Activated T-cell treated with anti-CD3 and anti-CD28 coated beads, Interleukin-2, amount 50 U/mL, for 72 hours (primary cell): ENCODE measurements at places on chromosomes 4 and X. TPM values are rescaled to one million over a fixed set of nuclear protein-coding genes. Genes with fewer than 3 reads are reported as not detected.

The LDB2 gene
- total RNA-seq: not detected

The DDIT4L gene
- 0.90 TPM for total RNA-seq

The PDK3 gene
- 31.7 TPM for total RNA-seq

The SPATA4 gene
- total RNA-seq: not detected

DNA sequence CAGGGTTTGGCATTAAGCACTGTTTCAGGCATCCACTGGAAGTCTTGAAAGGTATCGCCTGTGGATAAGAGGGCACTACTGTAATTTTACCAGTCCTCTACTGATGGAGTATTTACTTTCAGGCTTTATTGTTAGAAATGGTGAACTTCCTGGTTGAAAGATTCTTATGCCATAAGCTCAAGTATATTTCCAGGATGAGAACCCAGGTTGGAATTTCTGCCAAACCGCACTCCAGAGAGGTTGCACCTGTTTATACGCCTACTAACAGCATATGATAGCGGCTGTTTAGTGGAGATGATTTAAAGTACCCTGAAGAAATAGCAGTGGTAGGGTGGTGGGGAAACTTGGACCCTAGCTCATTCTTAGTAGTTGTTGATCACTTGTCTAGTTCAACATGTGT lies 9.9 kb downstream of the FNIP2 start:
- DNase-seq: no peak

GRCh38 chr4:8391972-8392371 lies 48.6 kb downstream of the ACOX3 start:
- DNase-seq: peak; percentile 45

GRCh38 chrX:71606536-71607216 lies 11.6 kb downstream of the CXCR3 start:
- no peak for DNase-seq

DNA sequence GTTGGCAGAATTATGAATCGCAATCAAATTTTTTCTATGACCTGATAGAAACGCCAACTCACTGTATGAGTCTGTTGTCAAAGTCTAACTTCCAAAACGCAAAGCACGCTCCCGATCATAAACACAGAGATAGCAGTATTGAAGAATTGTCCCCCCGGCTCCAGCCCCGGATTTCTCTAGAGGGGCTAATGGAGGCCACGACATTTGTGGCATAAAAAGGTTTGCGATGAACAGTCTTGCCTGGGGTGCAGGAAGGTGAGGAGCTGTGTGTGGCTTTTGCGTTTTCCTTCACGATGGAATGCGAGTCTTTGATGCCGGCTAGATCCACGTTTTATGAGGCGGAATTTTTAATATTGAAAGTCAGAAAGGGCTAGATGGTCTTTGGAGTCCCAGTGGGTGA lies 183.0 kb downstream of the CRLF2 start:
- DNase-seq: no peak

- no peak for DNase-seq
These were observed 5.0 kb downstream of the RPL10 start for GRCh38 chrX:154403192-154403591.

- no peak for DNase-seq
These were observed 466.0 kb downstream of the DMD start for GRCh38 chrX:32745323-32745722.

DNA sequence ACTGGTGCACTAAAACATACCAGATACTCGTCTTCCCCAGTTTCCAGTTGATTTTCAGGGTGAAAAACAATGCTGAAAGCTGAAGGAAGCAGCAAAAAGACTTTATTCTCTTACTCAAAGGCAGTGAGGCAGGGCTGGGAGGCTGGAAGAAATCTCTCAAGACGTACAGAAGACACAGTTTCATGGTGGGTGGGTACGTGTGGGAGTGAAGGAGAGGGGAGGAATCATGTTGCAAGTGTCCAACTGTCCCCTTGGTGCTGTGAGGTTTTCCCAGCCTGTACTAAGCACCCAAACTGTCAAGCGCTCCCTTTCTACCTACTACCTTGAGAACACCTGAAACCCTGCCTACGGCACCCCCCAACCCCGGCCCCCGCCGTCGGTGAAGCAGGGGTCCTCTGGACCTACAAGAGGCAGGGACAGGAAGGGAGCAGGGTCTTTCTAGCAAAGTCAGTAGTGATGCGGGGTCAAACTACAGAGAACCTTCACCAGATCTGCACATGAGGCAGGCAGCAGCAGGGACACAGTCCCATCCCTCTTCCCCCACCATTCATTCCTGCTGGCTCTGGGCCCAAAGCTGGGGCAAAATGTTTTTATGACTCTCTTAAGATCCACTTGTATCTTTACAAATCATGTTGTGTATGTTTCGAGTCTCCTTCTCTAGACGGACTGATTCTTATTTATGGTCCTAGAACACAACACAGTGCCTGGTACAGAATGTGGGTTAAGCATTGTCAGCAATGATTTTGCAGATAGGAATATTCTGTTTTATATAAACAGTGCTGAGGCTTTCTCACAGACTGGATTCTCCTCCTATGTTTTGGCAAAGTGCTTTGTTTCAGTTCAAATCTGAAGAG lies 2.4 kb upstream of the SETD7 start:
- peak; percentile 10 for DNase-seq

- no peak for DNase-seq
These were observed 9.7 kb downstream of the ZNF275 start for GRCh38 chrX:153343674-153344073.

DNA sequence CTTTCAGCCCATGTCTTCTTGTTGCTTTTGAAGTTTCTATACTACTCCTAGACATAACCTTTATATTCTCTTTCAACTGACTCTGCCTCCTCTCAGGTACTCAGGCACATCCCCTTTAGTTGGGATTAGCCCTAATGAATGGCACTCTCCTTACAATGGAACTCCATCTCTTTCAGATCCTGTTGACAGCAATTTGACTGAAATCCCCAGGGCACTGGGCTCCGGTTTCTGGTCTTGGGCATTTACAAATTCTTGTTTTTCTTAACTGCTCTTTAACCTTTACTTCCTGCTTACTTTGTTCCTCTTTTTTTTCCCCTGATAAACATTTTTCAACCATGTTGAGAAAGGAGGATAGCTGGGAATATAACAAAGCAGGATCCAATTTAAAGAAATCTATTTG lies 68.9 kb downstream of the ENOX2 start:
- no peak for DNase-seq

DNA sequence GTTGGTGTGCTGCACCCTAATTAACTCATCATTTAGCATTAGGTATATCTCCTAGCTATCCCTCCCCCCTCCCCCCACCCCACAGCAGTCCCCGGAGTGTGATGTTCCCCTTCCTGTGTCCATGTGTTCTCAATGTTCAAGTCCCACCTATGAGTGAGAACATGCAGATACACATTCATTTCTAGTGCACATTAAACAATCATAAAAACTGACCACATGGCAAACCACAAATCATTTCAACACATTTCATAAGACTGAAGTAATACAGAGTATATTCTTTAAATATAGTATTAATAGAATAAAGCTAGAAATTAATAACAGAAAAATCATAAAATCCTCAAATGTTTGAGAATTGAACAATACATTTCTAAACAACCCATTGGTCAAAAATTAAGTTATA lies 34.1 kb downstream of the PRKG2 start:
- no peak for DNase-seq

GRCh38 chrX:40091691-40092421 lies 5.9 kb downstream of the BCOR start:
- no peak for DNase-seq

DNA sequence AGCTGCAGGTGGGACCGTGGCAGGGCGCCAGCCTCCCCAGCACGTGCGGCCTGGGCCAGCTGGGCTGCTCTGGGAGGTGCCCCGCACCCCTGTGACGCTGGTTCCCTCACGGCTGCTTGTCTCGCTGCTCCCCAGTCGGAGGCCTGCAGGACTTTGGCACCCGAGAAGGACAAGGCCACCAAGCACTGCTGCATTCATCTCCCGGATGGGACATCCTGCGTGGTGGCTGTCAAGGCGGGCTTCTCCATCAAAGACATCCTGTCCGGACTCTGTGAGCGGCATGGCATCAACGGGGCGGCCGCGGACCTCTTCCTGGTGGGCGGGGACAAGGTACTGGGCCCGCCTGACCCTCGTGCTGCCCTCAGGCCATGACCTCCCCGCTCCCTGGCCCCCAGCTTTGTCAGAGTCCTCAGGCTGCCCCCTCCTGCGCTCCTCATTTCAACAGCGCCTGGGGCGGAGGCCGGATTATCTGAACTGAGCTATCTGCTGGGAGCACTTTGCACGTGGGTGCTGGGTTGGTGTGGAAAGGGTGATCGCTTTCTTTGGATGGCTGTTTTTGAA lies 19.4 kb upstream of the HGFAC start:
- no peak for DNase-seq
